ENCODE measurements at places on chromosomes 2 and 18.
A peak's percentile ranks its signal among the peaks of the same experiment; 100 is the strongest.

DNA sequence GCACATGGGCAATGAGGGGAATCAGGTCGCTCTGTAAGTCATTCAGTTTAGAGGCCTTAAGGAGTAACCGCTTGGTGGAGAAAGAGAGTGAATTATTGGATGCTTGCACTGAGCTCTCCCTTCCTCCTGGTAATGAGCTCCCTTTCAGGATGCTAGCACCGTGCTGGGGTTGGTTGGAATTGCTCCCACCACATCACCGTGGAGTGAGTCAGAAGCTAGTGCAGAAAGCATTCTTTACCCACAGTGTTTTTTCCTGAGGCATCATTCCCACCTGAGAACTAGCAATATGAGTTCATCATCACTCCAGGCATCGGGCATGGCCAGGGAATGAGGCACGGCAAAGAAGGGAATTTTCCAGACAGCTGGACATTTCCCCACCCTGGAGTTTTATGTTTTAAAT is 57.6 kb downstream of the ITGB6 start:
- DNase-seq = no peak

GRCh38 chr2:23478087-23478932 is 93.3 kb downstream of the KLHL29 start:
- no peak for DNase-seq

GRCh38 chr18:22021701-22022100 is 147.7 kb upstream of the GATA6 start:
- DNase-seq = no peak

- DNase-seq = no peak
These were observed 3.0 kb downstream of the CNNM4 start for GRCh38 chr2:96763511-96764252.

DNA sequence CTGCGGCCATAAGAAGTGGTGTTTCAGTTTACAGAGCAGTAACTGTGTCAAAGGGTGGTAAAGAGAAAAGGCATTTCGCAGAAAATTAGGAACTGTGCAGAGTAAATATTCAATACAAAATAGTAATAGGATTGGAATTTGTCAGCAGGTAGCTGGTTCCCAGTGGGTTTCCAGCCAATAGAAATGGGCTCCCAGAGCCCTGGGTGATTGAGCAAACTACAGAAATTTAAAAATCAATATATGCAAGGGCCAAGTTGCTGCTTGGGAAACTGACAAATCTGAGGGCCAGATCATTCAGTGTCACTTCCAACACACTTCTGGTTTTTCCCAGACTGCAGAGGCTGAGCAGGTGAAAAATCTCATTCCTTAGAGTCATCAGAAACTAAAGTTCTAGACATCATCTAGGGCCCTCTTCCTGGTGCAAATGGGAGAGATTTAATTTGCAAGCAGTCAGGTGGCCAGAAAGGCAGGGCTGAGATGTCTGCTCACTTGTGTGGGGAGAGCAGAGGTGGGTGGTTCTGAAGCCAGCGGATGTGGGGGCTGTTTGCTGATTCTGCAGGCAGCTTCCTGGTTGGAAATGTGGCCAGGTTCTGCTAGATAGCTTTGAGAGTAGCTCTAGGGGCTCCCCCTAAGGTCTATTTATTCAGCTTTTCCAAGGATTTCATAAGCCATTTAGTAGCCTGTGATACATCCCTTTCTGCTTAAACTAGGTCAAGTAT is 182.4 kb downstream of the NCK2 start:
- DNase-seq = peak; percentile 21

DNA sequence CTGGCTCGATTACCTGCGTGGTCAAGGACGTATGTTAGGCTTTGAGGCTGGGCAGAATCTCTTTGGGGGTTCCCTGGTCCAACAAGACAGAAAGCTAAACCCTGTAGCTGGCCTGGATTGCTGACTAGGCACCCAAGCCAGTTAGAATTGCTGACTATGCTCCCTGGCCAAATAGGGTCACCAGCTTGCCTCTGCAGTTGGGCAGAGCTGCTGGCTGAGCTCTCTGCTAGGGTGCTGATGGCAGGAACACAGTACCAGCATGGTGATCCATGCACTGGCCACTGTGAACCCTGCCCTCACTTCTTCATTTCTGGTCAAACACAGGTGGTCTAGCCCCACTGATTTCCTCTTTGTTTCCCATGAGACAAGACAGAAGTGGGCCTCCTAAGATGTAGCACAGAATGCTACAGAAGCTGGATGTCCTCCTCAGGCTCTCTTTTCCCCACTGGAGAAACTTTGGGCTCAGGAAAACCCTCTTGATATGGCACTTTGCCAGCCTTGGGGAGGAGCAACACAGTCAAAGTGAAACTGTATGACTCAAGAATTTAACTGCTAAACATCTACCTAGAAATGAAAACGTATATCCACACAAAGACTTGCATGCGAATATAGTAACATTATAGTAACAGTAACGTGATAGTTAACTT is 20.8 kb downstream of the SP140L start:
- no peak for DNase-seq

DNA sequence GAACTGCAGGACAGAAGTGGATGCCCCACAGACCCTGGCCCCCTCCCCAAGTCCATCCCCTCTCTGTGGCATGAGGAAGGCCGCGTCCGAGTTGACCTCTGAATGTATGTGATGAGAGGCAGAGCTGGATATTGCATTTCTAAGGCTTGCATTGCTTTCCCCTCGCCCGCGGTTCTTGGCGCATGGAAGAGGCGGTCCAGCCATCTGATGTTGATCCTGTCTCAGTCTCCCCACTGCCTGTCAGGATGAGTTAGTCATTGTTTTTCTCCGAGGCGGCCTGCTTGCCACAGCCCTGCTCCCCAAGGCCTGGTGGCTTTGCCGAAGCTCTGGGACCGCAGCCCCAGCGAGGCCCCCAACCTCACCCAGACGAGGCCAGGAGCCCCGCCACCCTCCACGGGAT is 88.6 kb downstream of the SMAD7 start:
- no peak for DNase-seq

GRCh38 chr2:95307036-95307435 is 9.9 kb downstream of the KCNIP3 start:
- DNase-seq = no peak

- DNase-seq = no peak
These were observed 182.2 kb upstream of the NRP2 start for GRCh38 chr2:205500065-205500464.

- DNase-seq = no peak
These were observed 48.6 kb downstream of the XDH start for GRCh38 chr2:31365834-31366505.

GRCh38 chr2:106575955-106576354 is 88.8 kb downstream of the CD8B2 start:
- DNase-seq = no peak

DNA sequence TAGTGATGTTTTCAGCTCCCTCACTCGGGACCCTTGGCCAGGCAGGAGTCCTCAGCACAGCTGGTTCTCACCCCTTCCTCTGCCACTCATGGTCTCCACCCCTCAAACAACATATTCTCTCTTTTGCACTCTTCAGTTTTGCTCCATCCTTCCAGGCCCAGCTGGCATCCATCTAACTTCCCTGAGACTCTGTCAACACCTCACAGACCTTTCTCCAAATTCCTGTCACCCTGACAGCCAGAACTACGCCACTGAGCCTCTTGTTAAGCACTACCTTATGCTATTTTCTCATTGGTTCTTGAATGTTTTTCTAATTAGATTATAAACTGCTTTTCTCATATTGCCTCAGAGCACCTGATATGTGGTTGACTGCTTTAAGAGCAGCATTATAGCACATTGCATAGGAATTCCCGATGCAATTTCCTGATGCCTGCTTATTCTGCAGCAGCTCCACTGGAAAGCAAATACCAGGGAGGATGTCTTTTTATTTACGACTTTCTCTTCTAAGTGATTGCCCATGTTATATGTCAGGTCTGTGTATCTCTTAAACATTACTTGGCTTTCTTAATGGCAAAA is 12.4 kb upstream of the INO80C start:
- no peak for DNase-seq

Data from stimulated activated CD4-positive, alpha-beta T cell treated with anti-CD3 and anti-CD28 coated beads, TNF-alpha, amount 100 ng/mL, for 4 hours (primary cell).